Breast epithelium (tissue), 4 donors: ENCODE measurements at places on chromosomes 5 and 9. TPM values are rescaled to one million over a fixed set of nuclear protein-coding genes. Genes with fewer than 3 reads are reported as not detected.

RAD23B gene
- 63.6 TPM for total RNA-seq

DNA sequence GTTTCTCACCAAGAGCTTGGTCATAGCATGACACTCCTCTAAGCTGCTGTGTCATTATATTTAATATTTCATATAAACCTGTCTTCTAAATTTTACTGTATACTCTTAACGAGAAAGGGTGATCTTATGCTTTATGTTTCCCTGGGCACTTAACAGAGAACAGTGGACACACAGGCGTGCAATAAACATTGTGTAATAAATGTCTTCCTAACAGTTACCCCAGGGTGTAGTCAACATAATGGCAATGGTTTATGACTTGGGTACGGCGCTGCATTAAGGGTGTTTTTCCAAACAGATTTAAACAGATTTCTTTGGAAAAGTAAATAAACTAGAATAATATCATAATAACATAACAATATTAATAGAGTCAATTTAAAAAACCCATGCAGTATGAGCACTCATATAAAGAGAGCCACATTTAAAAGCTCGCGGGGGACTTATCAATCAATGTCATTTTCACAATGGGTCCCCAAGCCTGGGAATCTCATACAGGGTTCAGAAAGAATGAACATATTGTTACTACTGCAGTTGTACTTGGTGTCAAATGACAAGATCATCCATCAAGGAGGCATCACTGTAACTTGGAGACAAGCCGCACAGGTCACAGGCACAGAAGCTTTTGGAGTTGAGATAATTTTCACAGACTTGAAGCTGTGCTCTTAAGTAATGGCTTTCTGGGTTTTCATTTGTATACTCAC, 376.4 kb downstream of the CTNND2 start:
- DNase-seq: no peak

DNA sequence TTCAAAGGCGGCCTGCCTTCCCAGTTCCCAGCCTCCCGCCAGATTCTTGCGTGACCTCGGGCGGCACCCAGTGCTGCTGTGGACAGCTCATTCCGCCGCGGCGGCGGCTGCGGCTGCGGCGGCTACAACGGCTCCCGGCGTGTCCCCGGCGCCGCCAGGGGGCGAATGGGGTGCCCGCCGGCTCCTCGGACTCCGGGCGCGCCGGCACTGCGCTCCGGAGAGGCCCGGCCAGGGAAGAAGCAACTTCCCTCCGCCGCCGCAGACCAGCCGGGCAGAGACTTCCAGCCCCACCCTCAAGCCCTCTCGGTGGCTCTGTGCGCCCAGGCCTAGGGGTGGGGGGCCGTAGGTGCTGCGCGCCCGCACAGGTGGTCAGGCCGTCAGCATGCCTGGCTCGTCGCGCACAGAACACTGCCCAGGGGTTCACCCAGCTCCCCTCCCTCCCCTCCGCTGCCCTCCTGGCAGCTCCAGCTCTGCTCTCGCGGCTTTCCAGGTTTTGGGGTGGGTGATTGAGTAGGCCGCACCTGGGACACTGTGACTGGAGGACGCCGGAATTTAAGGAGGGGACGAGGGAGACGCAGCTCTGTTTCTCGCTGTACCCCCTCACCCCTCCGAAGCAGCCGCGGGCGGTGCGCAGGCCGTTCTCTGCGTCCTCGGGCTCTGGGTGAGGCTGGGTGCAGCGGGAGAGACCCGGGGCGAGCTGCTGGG, 20.2 kb downstream of the IGIP start:
- no peak for DNase-seq

MEIKIN gene
- not detected for total RNA-seq

DDX4 gene
- not detected for total RNA-seq

DNA sequence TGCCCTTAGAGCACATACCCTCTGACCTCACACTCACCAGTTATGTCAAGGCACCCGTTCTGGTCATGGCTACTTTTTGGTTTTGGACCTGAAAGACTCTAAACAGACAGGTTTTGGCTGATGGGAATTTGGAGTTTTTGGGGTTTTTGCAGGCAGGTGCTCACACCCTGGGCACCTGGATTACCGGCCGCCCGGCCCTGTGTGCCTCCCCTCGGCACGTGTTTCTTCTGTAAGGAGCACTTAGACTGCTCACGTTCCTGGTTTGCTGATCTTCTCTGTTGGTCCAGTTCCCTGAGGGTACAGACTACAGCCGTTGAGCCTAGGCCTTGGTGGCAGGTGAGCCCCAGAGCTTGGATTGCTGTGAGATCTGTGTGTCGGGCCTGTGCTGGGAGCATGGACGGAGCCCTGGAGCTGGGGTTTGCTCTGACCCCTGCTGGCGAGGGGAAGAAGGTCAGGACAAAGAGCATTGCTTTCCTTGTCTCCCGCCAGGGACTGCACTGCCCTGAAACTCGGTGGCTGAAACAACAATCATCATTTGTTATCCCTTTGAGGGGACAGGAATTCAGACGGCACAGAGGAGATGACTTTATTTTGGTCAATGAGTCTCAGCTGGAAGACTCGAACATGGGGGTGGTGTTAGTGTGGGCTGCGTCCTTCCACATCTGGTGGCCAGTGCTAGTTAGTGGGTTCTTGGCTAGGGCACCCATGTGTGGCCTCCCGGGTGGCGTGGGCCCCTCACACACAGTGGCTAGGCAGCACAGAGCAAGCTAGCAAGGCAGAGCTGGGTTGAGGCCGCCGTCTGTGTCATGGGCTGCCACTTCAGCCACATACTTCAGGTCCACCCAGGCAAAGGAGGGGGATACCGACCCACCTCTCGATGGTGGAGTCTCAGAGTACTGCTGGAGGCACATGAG, 76.4 kb downstream of the EHMT1 start:
- DNase-seq: no peak

- no peak for DNase-seq
Observed at GRCh38 chr9:107547772-107548297, 58.3 kb upstream of the KLF4 start.

SLC46A2 gene
- not detected for total RNA-seq
